ENCODE measurements at places on chromosomes 16 and 17.

DNA sequence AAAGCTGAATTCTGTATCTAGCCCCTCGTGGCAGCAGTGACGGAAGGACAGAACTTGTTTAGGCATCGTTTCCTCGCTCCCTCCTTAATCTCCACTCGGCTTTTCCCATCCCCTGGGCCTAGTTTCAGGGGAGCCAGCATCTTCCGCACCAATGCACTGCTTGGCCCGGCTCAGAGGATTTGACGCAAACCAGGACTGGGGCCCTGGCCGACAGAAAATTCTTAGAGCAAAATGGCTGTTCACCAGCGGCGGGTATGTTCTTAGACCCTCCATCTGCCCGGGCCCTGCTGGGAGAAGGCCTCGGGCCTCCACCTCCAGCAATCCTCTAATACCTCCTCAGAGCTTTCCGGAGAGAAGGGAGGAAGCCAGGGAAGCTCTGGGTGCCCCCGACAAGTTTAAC lies 54.6 kb downstream of the TBC1D16 start:
- DNase-seq: no peak

GRCh38 chr17:41547378-41547841 lies 19.3 kb upstream of the KRT19 start:
- DNase-seq: no peak

DNA sequence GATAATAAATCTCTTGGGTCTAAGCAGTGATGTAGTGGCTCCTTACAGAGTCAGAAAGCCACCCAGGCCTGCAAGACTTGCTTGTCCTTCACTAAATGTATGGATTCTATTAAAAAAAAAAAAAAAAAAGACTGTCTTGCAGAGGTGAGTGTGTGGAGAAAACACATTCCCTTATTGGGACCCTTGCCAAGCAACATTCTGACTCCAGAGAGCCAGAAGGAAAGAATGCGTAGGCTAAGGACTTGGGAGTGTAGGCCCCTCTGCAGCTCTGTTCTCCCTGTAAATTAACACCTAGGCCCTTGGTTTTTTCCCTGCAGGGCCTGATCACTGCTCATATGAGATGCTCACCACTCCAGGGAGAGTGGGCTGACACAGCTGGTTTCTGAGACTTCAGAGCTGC lies 17.8 kb downstream of the SCPEP1 start:
- DNase-seq: no peak

GRCh38 chr17:71084219-71084618 lies 914.9 kb downstream of the KCNJ2 start:
- no peak for DNase-seq

DNA sequence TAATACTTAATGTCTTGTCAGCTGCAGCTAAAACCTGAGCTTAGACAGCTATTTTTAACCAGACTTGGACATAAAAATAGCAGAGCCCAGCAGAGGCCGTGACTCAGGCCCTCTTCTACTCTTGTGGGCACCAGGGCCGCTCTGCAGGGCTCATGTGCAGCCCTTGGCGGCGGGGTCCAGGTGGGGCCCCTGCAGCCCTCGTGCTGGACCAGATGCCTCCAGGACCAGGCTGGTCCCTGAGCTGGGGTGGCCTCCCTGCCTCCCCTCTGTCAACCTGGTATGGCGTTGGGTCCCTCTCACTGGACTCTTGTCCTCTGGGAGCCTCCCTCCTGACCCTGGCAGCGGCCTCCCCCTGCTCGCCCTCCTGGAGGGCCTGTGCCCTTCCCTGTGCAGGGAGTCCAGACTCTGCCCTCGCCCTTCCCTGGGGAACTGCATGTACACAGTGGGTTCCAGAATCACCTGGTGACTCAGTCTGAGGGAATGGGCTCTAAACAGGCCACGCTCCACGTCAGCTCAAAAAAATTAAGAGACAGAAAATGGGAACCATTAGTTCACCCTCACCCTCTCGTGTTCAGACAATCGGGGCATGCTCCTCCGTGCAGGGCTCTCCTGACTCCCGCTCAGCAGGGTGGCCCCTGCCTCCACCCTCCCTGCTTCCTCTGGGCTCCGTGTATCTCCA lies 9.7 kb downstream of the CDK5R1 start:
- DNase-seq: no peak

GRCh38 chr17:46001390-46002310 lies 2.6 kb downstream of the STH start:
- DNase-seq: no peak

GRCh38 chr17:81115749-81116464 lies 49.4 kb upstream of the PVALEF start:
- no peak for DNase-seq

GRCh38 chr17:9402590-9403199 lies 172.9 kb downstream of the STX8 start:
- peak; percentile 7 for DNase-seq

DNA sequence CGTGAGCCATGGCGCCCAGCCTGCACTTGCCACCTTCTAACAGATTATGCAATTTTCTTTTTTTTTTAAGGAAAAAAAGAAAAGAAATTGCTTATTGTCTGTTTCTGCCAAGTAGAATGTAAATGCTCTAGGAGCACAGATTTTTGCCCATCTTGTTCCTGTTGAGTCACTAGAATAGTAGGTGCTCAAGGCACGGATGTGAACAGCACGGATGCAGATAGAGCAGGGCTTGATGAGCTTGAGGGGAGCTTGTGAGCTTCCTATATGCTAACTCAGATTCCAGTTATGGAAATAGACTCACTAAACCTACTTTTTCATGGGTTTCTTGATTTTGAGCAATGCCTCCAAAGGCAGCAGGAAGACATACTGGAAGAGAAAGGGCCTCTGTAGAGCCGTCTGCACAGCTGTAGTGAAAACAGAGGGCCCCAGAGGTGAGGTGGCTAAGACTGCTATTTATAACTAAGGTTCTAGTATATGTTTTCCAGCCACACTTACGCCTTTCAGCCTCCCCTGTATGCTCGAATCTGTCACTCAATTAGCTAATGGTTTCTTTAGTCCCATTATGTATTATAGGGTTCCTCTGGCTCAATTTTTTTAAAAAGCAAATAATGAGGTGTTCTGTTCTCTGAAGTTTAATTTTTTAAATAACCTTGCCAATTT lies 72.8 kb downstream of the WWP2 start:
- DNase-seq: no peak

DNA sequence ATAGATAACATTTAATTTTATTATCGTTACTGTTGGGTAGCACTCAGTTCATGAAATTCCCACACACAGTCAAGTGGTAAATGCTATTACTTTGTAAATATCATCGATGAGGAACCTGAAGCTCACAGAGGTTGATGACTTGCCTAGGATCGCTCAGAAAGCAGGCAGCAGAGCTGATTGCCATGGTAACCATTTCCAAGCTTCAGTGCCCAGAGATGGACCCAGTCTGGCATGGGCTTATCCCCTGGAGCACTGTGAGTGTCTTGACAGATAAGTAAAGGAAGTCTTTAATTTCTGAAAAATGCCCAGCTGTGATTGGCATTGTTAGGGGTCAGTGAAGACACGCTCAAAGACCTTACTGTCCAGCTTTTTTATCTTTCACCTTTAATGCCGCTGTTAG lies 95.0 kb downstream of the PRKCB start:
- DNase-seq: no peak

GRCh38 chr17:71628306-71628705 lies 492.5 kb upstream of the SOX9 start:
- no peak for DNase-seq

DNA sequence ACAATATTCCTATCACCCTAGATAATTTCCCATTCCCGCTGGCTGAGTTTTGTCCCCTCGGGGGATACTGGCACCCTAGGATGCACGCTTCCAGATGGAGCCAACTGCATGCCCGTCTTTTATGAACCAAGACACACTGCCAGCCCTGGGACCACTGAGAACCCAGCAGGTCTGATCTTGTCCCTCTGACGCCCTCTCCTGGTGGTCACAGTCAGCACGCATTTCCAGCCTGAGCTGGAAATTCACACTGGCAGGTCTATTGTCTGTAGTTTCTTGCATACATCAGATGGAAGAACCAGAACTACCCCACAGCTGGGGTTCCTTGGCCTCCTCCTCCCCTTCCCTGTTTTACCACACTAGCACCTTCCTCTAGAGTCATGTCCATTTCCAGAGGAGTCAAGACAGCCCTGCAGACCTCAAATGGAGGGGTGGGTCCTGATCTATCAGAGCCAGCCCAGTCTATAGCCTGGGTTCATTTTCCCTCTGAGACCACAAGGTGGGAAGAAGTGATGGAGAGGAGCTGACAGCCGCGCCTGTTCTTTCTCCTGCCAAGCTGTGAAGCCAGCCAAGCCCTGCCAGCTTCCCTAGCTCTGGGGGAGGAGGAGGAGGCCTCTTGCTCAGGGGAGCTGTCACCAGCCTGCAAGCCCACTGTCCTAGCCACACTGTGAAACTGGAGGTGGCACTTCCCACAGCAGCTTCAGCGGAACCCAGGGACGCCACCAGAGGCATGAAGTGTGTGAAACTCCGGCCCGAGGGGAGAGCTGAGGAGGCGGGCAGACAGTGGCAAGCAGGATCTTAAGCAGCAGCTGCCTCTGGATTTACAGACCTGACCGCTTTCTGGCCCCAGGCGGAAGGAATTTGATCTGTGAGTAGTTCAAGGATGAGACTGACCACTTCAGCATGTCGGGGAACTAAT lies 29.3 kb downstream of the MXRA7 start:
- DNase-seq: peak; percentile 55

DNA sequence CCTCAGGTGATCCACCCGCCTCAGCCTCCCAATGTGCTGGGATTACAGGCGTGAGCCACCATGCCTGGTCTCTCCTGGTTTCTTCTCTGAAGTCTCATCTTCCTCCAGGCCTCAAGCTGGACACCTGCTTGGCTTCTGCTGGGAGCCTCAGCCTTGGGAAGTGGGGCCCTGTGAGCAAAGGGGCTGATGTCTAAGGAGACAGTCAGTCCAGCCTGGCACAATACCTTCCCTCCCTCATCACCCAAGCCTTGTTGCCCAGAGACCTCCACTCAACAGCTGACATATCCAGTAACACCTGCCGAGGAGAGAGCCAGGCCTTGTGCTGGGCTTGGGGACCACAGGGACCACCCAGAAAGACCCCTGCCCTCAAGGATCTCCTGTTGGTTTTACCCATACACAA lies 251.6 kb downstream of the GSG1L start:
- DNase-seq: no peak

DNA sequence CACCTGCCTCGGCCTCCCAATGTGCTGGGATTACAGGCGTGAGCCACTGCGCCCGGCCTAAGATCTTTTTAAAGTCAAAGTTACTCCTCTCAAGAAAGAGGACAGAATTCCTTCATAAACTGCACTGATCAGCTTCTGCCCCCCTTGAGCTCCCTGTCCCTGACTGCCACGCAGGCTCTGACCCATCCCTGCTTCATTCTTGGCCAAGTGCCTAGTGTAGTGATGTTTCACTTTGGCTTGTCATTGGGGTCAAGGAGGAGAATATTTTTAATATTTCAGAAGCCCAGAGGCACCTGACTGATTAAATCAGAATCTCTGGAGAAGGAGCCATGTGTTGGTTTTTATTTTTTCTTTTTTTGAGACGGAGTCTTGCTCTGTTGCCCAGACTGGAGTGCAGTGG lies 9.1 kb downstream of the MRM1 start:
- no peak for DNase-seq

- no peak for DNase-seq
Measured at GRCh38 chr16:31875112-31875803, 1.7 kb downstream of the ZNF267 start.

DNA sequence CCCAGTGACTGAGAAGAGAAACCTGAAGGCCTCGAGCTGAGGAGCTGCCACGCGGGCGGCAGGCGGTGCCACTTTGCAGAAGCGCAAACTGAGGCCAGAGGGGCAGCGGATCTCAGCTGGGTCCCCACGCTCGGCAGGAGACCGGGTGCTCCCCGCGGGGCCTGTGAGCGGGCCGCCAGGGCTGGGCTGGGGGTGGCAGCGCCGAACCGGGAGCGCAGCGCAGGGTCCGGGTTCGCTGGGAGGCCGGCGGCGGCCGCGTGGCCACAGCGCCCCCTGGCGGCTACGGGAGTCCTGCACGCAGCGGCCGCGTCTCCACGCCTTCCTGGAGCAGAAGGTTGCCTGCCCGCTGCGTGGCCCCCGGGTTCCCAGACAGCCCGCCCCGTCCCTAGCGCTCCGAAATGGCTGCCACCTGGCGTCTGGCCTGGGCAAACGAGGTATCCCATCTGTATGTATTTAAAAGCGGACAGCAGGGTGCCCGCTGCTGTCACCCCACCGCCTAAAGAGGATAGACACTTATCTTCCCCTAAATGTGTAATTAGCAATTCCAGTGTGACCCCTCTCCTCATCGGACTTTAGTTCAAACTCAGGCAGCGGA lies 96.1 kb upstream of the CDH5 start:
- peak; percentile 62 for DNase-seq

GRCh38 chr17:82309656-82310570 lies 7.5 kb downstream of the CD7 start:
- DNase-seq: no peak

- DNase-seq: no peak
Measured at GRCh38 chr16:49495596-49496355, 122.2 kb downstream of the C16orf78 start.

GRCh38 chr17:75482098-75482942 lies 25.9 kb downstream of the TMEM94 start:
- DNase-seq: no peak

DNA sequence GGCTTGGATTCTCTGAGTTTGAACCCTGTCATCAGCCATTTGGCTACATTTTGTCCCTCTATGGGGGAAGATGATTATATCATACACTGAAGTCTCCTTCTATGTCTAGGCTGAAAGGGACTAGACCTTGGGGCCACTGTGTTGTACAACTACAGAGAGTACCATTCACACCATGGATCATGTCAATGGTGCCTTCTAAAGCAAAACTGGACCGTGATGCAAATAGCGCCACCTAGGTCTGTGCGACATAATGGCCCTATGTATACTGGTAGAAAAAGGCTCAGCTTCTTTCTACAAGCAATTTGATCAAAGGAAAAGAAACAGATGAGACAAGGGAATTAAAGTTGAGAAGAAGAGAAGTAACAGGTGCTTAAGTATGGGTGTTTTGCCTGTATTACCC lies 100.7 kb downstream of the LYRM1 start:
- DNase-seq: peak; percentile 4

GRCh38 chr16:27421961-27422740 lies 20.2 kb downstream of the IL21R start:
- DNase-seq: no peak
